ENCODE measurements at places on chromosomes 1 and 21.

DNA sequence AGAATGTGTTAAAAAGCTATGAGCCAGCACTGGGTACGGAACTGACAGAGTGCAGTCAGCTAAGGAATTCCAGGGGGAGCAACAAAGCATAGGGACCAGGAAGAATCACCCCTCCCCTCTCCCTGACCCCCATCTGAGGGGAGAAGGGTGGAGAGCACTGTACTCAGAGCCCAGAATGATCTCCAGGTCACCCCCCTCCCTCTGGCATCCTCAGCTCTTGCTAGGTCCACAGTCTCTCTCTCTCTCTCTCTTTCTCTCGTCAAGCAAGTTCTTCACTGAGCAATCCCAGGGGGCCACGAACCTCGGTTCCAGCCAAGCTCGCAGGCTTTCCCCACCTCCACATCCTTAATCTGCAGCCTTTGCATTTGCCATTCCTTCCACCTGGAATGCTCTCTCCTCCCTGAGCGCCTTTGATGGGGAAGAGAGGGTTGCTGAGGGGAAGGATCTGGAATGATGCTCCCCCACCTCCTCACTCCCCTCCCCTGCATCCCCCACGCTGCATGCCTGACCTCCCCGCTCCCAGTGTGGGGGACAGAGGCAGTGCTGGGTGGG, 6.7 kb upstream of the WASF2 start:
- DNase-seq = no peak

DNA sequence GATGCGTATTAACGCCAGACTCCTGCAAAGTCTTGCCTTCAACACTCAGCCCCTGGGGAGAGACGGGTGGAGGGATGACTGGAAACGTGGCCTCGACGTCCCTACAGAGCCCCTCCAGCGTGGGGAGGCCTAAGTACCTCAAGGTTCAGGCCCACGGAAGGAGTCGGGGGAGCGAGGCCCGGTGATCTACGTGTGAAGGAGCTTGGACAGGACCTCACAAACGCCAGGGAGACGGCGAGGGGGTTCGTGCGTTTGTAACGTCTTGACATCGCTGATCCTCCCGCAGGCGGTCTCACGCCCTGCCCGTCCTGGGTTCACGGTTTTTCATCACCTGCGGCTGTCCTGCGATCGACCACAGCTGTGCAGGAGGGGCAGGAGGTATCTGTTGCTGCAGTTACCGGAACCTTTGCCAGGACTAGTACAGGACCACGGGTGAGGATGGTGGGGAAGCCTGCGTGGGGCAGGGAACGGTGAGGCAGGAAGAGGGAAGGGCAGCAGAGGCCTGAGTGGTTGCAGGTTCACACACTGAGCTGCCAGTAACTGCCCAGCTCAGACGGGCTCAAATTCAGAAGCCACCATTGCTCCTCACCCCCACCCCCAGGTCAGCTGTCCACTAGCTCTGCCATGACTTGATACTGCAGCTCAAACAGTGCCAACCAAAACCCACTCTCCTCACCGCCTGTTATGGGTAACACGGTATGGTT, 889 bp upstream of the CCNL2 start:
- no peak for DNase-seq

GRCh38 chr1:81232420-81232819, 568.3 kb upstream of the ADGRL2 start:
- DNase-seq = no peak

DNA sequence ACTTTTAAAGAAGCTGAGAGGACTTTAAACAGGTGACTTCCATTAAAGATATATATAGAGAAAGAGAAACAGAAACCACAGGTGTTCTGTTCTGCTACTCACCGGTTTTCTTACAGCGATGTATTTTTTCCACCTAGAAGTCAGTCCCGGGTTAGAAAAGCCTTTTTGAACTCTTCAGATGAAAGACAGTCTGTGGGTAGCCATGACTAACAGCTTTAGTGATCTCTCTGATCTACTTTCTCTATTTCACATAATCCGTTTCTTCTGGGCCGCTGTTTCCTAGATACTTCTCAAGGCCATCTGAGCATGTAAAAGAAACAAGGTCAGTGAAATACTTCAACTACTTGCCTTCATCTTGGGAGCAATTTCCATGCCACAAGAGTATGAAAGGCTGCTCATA, 25.1 kb downstream of the WDR64 start:
- DNase-seq = no peak

GRCh38 chr1:40986328-40986783, 6.9 kb downstream of the CTPS1 start:
- DNase-seq = no peak

DNA sequence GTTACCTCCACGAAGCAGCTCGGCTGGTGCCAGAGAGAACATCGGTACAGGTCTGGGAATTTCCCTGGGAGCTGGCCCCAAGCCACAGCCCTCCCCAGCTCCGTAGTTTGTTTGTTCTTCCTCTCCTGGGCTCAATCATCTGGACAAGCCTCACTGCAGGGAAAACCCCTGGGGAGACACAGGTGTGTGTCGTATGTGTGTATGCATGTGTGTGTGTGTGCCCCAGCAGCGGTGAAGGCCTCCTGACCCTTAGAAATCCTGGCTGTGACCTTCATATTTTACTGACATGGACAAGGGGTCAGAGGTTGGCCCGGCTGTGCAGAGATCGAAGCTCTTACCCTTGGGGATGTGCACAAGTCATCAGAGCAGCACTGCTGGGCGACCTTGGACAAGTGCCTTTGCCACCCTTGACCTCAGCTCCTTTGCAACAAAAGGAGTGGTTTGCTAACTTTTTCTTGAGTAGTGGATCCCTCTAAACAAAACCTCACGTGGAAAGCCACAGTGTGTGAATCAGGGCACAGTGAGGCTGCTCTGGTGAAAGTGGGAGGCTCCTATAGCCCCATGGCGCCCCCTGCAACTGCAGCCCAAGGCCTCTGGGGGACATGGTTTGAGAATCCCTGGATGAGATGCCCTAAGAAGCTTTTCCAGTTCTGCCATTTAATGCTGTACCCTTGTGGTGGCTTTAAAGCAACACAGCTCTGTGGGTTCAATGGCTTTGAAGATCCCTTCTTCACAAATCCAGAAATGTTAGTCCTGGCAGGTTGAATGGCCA, 12.3 kb upstream of the IL22RA1 start:
- no peak for DNase-seq

- DNase-seq = no peak
Observed at GRCh38 chr1:27130798-27131197, 24.1 kb downstream of the SLC9A1 start.

GRCh38 chr1:51268634-51269033, 32.6 kb downstream of the RNF11 start:
- no peak for DNase-seq

DNA sequence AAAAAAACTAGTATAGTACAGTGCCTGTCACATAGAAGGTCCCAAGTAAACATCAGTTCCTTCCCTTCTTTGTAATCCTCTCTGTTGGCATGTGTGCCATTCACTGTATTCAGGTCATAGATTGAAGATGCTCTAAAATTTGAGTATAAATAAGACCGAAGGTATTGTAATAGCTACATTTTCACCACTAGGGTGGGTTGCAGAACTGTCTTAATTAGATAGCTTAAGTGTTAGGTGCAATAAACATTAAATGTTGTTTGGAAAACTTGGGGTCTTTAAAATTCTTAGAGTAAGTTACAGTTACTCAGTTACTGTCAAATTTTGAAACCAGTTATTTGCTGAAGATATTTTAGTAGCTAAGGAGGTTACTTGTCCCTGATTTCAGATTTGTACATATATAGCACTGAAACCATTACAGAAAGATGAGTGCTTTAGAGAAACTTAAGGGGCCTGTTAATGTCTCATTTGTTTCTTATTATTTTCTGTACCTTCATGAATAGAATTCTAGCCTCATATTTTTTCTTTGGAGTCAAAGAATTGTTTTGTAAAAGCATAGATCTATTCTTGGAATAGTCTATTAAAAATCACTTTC, 24.3 kb downstream of the PER3 start:
- DNase-seq = no peak

DNA sequence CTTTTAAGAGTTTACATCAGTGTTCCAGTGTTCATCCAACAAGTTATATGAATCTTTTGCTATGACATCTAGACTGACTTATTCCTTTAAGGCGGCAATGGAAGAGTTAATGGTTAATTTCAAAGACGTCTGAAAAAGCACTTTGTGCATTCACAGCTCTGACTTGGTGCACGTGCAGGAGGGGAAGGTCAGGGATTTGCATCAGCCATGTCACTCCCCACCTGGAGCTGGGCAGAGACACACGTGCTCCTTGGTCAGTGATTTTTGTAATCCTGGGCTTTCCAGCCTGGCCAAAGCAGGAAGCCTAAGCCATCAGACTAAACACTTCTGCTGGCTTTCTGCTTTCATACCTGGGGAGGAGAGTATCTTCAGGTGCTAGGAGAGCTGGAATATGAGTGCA, 96.3 kb downstream of the ST3GAL3 start:
- no peak for DNase-seq

- no peak for DNase-seq
Observed at GRCh38 chr21:41482301-41482700, 25.7 kb downstream of the TMPRSS2 start.

DNA sequence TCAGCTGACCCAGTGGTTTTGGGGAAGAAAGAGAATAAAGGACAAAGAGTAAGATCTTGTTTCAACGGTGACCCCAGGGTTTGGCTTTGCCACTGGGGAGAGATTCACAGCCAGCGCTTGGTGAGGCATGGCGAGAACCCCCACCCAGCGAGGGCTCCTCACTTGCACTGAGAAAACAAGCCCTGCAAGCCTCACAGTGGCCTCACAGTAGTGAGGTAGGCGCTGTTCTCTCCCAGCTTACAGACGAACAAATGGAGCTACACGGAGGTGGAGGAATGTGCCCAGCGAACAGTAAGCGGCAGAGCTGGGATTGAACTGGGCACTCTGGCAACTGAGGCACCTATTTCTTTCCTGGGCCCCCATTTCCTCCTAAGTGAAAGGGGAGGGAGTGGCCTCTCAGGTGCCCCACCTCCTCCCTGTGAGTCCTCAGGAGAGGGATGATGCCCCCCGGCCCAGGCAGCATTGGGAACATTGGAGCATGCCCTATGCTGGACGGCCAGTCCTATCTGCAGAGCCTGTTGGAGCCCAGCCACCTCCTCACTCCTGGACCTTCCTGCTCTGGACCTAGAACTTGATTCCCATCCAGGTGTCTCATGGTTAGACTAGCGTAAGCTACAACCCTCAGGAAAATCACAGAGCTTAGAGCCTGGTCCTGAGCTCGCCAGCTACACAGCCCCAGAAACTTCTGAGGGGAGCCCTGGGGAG, 73.4 kb upstream of the EDN2 start:
- DNase-seq = no peak

- DNase-seq = no peak
Observed at GRCh38 chr1:12480041-12480440, 138.0 kb downstream of the DHRS3 start.

GRCh38 chr1:227759341-227760300, 24.4 kb downstream of the SNAP47 start:
- no peak for DNase-seq

GRCh38 chr1:227038401-227038800, 98.3 kb downstream of the COQ8A start:
- no peak for DNase-seq

- no peak for DNase-seq
Observed at GRCh38 chr1:30957560-30958222, 49.1 kb upstream of the SDC3 start.

DNA sequence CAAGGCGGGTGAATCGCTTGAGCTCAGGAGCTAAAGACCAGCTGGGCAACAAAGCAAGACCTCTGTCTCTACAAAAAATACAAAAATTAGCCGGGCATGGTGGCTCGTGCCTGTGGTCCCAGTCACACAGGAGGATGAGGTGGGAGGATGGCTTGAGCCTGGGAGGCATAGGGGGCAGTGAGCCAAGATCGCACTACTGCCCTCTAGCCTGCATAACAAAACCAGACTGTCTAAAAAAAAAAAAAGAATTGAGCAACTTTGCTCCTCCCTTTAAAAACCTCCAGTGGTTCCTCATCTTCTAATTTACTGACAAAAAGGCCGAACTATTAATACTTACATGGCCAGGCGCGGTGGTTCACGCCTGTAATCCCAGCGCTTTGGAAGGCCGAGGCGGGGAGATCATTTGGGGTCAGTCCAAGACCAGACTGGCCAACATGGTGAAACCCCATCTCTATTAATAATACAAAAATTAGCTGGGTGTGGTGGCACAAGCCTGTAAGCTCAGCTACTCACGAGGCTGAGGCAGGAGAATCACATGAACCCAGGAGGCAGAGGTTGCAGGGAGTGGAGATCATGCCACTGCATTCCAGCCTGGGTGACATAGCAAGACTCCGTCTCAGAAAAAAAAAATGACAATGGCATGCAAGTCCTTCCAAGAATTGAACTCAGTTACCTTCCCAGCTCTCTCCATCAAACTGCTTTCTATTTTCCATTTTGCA, 4.4 kb downstream of the ACBD3 start:
- no peak for DNase-seq

DNA sequence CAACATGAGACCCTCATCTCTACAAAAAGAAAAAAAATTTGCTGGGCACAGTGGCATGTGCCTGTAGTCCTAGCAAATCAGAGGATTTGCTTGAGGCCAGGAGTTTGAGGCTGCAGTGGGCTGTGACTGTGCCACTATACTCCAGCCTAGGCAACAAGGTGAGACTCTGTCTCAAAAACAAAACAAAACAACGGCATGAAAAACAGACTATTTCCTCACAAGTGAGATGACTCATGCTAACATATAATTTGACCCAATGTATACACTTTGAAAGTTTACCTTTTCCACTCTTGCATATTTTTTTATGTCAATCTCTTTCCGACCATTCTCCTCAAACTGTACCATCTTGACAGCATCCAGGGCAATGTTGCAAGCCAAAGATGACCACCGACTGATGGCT, 17.5 kb downstream of the CCT3 start:
- DNase-seq = no peak

- DNase-seq = no peak
Observed at GRCh38 chr1:98098473-98098872, 177.6 kb upstream of the DPYD start.

DNA sequence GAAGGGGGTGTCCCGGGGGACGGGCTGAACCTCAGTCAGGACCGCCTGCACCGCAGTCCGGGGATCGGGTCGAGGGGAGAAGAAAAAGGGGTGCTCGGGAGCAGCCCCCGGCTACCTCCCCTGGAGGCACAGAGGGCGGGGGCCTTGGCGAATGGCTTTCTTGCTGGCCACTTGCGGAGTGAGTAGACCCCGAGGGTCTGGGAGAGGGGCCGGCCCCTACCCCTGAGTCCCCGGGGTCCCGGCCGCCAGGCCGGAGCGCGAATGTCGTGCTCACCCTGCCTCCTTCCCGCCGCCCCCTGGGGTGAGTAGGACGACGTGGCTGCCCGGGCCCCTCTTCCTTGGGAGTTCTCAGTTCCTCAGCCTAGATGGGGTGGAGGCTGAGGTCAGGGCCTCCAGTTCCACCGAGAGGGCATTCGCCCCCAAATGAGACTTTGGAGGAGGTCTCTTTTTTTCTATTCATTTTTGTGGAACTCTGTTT, 113.0 kb downstream of the OSBPL9 start:
- DNase-seq = no peak

All from right lung (tissue), 10 donors.